A375 (cell line): ENCODE measurements at places on chromosomes 16 and 17. TPM values are rescaled to one million over a fixed set of nuclear protein-coding genes. Genes with fewer than 3 reads are reported as not detected.

The ZC3H7A gene
- 82.1 and 88.6 TPM in 2 replicates for total RNA-seq

The RAB11FIP3 gene
- total RNA-seq = 20.9 and 24.1 TPM in 2 replicates

The CCL7 gene
- total RNA-seq = not detected in 2 replicates

The SLC5A10 gene
- not detected in 2 replicates for total RNA-seq

The KRT14 gene
- total RNA-seq = 56.1 and 63.7 TPM in 2 replicates

The LAT gene
- 0.83 and 1.2 TPM in 2 replicates for total RNA-seq

The RAI1 gene
- total RNA-seq = 28.3 and 30.5 TPM in 2 replicates

The HSD17B2 gene
- total RNA-seq = not detected in 2 replicates

The FBXL16 gene
- 0.04 TPM in 1 of 2 replicates, not detected in the other for total RNA-seq

The RGS9 gene
- total RNA-seq = 1.8 and 2.2 TPM in 2 replicates

The CDH13 gene
- total RNA-seq = 92.9 and 112 TPM in 2 replicates

The SMTNL2 gene
- 0.08 TPM in 1 of 2 replicates, not detected in the other for total RNA-seq

The RCVRN gene
- 0.11 and 1.2 TPM in 2 replicates for total RNA-seq

The MT1H gene
- total RNA-seq = not detected in 2 replicates

The WFDC1 gene
- total RNA-seq = not detected in 2 replicates

The APOBR gene
- 0.05 and 0.19 TPM in 2 replicates for total RNA-seq

The GAS7 gene
- total RNA-seq = 64.2 and 75.4 TPM in 2 replicates

The TBC1D3 gene
- not detected in 2 replicates for total RNA-seq

The PERCC1 gene
- total RNA-seq = not detected in 2 replicates

The PRM1 gene
- not detected in 2 replicates for total RNA-seq

The KRT9 gene
- 2.2 and 2.6 TPM in 2 replicates for total RNA-seq
